ENCODE measurements at places on chromosomes 16 and 17. TPM values are rescaled to one million over a fixed set of nuclear protein-coding genes. Genes with fewer than 3 reads are reported as not detected.

The AIPL1 gene
- not detected for total RNA-seq

The NPIPA5 gene
- total RNA-seq = 1.6 TPM

The TBC1D26 gene
- total RNA-seq = 0.38 TPM

The CDK5R1 gene
- 0.97 TPM for total RNA-seq

The TEN1 gene
- total RNA-seq = 15.2 TPM

The MILR1 gene
- total RNA-seq = 3.5 TPM

The HIGD1B gene
- not detected for total RNA-seq

The CHAD gene
- total RNA-seq = not detected

The AGRP gene
- total RNA-seq = not detected

The FOXJ1 gene
- total RNA-seq = not detected

The C17orf100 gene
- total RNA-seq = 0.16 TPM

The IKZF3 gene
- total RNA-seq = not detected

The GPR179 gene
- not detected for total RNA-seq

The CD68 gene
- total RNA-seq = 0.65 TPM
